ENCODE measurements at places on chromosomes 3 and 15.
A peak's percentile ranks its signal among the peaks of the same experiment; 100 is the strongest.

DNA sequence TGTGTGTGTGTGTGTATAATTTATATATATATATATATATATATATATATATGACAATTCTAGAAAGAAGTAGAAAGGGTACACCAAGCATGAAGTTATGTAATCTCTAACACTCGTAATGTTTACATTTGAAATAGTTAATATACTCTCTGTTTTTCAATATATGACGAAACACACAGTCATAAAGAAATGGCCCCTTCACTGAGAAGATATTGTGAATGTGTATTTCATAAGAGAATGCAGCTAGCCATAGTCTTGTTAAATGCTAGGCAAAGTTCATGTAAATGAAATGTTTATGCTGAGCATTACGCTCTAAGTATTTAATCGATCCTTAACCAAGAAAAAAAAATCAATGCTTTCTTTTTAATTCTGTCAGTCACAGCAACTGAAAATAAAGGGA, 154.7 kb upstream of the TSPAN3 start:
- no peak for DNase-seq

DNA sequence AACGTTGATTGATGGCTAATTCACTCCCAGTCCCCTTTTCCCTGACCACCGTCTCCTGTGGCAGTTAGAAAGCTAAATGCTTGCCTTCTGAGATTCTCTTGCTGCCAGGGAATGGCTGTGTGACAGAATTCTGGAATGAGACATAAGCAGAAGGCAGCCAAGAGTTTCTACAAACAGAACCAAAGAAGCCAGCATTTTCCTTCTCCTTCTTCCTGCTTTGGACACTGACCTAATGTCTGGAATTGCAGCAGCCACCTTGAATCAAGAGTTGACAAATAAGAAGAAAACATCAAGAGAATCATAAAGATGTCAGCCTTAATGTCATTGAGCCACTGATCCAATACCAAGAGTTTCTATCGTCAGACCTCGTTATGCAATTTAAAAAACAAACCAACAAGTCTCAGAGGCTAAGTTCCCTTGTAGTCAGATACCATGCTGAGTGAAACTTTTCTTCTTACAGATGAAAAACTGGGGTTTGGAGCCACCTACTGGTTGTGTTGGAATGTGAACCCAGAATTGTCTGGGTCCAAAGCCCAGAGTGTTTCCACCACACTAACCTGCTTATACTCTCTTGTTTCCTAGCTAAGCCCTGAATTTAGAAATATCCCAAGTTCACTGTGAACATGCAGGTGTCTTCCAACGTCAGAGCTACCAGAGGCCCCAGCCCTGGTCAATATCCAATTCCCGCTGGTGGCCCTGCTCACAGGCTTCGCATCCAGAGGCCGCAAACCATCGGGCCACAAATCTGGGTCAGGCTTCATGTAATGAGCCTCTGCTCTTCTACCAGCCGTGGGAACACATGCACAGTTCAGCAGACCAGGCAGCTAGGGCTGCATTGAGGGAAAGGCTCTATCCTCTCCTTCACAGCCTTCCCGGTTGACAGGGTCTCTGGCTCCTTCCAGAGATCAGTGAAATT, 42.5 kb downstream of the MCF2L2 start:
- DNase-seq, result peak; percentile 93

- DNase-seq, result no peak
These were observed 219.0 kb downstream of the VGLL3 start for GRCh38 chr3:86771741-86772512.

GRCh38 chr3:107794664-107795443, 272.1 kb downstream of the BBX start:
- DNase-seq, result no peak

GRCh38 chr15:22237891-22238275, 157.6 kb downstream of the OR4M2 start:
- no peak for DNase-seq

DNA sequence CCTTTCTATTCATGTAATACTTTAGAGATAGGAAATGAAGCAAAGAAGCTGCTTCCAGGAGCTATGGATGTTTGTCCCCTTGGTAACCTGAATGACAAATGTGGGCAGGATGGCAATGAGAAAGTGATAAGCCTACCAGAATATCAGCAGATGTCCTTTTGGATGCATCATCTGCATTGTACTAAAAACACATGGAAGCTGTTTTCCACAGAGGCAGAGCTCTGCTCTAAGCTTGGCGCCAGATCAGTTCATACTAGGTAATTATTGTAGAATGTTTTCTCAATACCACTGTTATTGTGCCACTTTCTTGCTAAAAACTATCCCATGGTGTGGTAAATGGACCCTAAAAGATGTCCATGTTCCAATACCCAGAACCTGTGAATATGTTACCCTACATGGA, 100.2 kb downstream of the DTWD1 start:
- DNase-seq, result no peak

DNA sequence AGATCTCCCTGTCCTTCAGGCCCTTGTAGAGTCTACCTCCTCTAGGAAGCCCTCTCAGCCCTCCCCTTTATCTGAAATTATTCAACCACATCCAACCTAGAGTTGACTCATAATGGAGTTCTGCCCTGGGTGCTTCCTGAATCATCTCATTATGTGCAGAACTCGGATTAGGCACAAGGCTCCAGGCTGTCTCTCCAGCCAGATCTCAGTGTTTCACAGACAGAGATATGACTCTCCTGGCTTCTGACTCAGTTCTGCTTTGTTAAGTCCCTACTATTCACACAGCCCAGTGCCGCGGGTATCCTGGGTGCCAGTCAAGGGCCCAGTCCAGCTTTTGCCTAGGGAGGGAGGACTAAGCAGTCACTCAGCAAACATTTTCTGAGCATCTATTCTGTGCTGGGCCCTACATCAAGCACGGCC, 9.3 kb downstream of the STRA6 start:
- no peak for DNase-seq
